Naive thymus-derived CD8-positive, alpha-beta T cell (primary cell): ENCODE measurements at places on chromosomes 16 and 17.

- no peak for DNase-seq
Observed at GRCh38 chr17:49798182-49798581, 9.7 kb downstream of the KAT7 start.

DNA sequence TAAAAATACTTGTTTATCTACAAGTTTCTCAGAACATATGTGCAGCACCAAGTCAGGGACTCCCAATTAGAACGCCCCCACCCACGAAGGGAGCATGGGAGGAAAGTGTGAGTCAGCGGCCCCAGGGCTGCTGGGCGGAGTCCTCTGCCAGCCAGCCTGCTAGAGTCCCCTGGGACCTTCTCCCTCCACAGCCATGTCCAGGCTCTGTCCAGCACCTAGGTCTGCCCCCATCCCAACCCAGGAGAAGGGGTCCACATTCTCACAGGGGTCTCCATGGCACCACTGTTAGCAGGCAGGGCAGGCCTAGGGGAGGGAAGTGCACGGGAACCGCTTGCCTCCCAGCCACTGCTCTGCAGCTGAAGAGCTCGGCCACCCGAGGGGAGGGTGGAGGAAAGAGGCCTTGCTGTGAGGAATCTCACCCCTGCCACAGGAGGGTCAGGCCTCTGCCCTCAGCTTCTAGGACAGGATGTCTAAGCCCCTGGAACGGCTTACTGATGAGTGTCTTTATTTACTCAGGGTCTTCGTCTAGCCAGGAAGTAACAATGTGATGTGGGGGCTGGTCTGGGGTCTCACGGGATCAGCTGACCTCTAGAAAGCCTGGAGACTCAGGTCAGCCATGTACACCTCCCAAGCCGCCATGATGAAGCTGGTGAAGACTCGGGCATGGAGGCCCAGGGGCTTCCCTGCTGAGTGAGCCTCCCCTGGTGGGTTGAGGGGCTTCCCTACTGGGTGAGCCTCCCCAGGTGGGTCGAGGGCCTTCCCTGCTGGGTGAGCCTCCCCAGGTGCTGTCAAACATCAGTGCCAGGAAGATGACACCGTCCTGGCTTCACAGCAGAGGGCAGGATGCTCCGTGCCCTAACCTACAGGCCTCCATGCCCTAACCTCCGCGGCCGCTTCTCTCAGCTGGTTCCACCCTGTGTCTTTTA, 190.3 kb downstream of the RBFOX3 start:
- DNase-seq: no peak

GRCh38 chr16:26365161-26365940, 673.6 kb downstream of the HS3ST4 start:
- no peak for DNase-seq

- DNase-seq: peak; percentile 60
Observed at GRCh38 chr16:1413684-1414531, 596 bp downstream of the UNKL start.
